ENCODE measurements at places on chromosomes 3 and 15.
A peak's percentile ranks its signal among the peaks of the same experiment; 100 is the strongest.

GRCh38 chr3:30696403-30696819 lies 90.0 kb downstream of the TGFBR2 start:
- DNase-seq, result no peak

DNA sequence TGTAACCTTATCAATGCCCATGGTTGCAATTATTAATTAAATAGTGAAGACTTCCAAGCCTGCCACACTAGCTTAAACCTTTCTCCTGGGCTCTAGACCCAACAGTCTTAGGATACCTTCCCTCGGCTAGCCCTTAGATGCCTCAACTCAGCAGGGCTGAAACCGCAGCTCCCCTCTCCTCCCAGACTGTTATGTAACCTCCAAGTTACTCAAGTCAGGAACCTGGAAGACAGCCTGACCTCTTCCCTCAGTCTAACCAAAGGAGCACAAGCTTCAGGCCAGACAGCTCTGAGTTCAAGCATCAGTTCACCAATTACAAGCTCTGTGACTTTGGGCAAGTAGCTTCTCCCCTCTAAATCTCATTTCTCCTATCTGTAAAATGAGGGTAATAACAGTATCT lies 70.5 kb upstream of the HACD2 start:
- no peak for DNase-seq

DNA sequence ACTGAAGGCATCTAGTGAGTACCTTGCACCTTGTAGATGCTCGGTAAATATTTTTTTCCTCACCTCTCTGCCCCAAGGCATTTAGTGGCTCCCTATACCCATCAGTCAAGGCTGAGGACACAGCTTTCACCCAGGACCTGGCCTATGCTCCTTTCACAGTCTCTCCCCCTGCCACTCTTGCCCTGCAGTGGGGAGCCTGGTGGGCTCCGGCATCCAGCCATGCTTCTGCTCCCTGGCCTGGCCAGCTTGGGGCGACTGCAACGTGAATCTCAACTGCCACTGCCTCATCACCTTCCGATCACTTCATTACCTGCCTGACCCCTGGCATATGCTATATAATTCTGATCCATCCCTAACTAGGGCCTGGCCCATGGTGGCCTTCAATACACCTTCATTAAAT lies 735 bp upstream of the CX3CR1 start:
- no peak for DNase-seq

DNA sequence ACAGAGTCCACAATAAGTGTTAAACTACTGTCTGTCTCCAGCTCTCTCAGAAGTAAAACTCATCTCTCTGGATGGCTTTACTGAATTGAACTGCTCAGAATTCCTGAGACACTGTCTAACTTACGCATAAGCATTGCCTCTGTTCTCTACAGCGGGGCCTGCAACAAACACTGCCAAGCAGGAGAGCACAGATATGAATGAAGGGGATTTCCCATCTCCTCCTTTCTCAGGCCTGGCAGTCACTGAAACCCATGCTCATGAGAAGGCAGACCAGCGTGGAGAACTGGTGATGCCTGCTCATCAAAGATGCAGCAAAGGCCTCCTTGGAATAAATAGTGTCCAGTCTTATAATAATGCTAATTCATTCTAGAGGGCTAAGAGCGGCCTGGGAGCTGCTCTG lies 10.3 kb downstream of the RASGRP1 start:
- DNase-seq, result peak; percentile 67

GRCh38 chr3:5645692-5646410 lies 458.3 kb downstream of the EDEM1 start:
- DNase-seq, result no peak

- no peak for DNase-seq
Measured at GRCh38 chr3:62214850-62215249, 158.5 kb downstream of the FEZF2 start.

DNA sequence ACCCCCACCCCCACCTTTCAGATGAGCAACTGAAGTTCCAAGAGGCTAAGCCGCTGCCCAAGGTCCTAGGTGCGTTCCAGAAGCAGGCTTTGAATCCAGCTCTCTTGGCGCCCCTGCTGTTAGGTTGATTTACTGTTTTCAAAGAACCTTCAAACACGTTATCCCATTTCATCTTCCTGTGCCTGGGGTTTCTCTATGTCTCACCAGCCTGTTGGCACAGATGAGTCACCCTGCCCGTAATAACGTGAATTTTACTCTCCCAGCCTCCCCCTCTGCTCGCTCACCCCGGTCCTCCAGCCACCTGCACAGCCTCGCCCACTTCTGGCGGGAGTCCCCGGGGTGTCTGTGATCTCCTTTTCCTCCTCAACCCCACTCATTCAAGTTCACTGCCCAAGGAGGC lies 13.0 kb upstream of the TSEN2 start:
- DNase-seq, result no peak

DNA sequence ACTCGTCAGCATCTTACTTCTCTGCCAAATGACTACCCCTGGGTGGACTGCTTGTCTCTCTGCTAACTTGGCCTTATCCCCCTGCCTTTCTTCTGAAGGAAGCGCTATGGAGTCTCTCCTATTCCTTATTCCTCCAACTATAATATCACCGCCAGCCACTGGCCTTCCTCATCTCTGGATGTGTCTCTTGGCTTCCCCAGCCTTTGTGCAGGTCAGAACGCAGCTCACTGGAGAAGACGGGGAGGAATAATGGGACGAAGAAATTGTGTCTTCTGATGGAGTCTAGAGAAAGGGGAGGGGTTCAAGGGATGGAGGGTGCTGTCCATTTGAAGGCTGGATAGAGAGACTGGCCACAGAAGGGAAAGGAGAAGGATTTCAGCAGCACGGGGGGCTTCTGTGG lies 16.9 kb downstream of the ITGA11 start:
- no peak for DNase-seq

GRCh38 chr3:56761887-56762651 lies 39.7 kb downstream of the ARHGEF3 start:
- peak; percentile 64 for DNase-seq

GRCh38 chr15:100693451-100693850 lies 91.1 kb downstream of the ASB7 start:
- DNase-seq, result no peak

DNA sequence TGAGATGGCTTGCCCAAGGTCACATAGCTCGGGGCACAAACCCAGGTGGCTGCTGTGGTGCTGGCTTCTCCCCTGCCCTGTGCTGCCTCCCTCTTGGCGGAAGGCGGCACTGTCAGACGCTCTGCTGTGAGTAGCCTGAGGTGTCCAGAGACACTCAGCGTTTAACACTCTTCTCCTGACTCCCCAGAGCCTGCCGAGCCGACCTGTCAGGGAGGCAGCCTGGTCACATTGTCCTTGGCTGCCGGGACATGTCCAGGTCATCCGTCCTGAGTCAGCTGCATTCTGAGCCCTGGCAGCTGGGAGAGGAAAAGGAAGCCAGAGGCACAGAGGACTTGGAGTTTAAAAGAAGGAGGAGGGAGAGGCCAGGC lies 4.7 kb downstream of the LMAN1L start:
- no peak for DNase-seq

GRCh38 chr3:124516333-124516732 lies 213.9 kb upstream of the UMPS start:
- no peak for DNase-seq

DNA sequence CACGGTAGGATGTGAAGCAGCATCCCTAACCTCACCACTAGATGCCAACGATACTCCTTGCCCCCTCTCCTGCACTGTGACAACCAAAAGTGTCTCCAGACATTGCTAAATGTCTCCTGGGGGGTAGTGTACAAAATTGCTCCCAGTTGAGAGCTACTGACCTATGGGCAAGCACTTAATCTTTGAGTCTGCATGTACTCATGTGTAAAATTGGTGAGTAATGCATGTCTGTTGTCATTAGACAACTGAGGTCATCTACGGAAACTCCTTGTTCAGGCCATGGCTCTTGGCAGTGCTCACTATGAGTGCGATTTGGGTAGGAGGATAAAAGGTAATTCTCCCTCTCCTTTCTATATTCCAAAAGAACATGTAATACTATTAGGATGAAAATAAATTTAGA lies 29.2 kb downstream of the PDHB start:
- DNase-seq, result peak; percentile 90

GRCh38 chr3:176787506-176787905 lies 409.8 kb downstream of the TBL1XR1 start:
- no peak for DNase-seq

- no peak for DNase-seq
Measured at GRCh38 chr3:32930161-32930560, 21.3 kb upstream of the CCR4 start.

DNA sequence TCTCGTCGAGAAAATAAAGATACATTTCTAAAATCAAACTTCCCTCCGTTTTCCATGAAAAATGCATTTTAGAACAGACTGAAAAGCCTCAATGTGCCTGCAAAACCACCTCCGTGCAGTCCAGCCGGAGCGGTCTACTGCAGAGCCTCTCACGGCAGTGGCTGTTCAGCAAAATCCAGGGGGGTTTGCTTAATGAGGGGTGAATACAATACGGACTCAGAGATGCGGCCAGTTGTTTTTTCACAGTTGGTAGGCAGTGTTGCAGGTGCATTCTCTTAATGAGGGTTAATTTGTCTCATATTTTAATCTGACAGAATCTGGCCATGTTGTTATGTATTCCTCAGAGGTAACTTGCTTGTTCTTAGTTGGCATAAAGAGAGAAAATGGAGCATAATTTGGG lies 223.0 kb downstream of the EBLN2 start:
- no peak for DNase-seq

GRCh38 chr3:195224156-195224979 lies 46.6 kb downstream of the XXYLT1 start:
- DNase-seq, result no peak

DNA sequence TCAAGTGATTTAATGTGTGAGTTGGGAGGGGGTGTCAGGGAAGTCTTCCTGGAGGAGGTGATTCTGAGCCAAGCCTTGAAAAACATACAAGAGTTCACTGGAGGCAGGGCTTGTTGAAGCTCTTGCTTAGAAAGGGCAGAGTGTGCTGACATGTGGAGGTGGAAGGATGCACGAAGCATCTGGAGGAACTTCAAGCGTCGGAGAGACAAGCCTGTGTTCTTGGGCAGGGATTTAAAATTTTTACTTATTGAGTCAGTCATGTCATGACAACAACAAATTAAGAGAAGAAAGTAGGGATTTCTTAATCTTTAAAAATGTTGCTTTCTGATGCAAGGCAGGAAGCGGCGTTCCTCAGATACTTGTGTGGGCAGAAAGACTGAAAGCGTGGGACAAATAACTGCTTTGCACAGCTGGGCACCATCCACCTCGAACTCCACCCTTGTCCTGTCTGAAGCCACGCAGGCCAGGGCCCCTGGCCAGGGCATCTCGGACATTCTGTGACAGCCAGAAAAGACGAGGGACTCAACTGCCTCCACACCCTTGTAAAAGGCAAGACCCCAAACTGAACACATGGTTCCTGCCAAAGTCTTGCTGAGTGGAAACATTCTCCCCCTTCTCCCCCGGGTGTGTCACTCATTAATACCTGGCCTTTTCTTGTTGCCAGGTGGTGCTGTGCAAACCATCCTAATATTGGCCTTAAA lies 6.9 kb upstream of the IL16 start:
- DNase-seq, result peak; percentile 86

DNA sequence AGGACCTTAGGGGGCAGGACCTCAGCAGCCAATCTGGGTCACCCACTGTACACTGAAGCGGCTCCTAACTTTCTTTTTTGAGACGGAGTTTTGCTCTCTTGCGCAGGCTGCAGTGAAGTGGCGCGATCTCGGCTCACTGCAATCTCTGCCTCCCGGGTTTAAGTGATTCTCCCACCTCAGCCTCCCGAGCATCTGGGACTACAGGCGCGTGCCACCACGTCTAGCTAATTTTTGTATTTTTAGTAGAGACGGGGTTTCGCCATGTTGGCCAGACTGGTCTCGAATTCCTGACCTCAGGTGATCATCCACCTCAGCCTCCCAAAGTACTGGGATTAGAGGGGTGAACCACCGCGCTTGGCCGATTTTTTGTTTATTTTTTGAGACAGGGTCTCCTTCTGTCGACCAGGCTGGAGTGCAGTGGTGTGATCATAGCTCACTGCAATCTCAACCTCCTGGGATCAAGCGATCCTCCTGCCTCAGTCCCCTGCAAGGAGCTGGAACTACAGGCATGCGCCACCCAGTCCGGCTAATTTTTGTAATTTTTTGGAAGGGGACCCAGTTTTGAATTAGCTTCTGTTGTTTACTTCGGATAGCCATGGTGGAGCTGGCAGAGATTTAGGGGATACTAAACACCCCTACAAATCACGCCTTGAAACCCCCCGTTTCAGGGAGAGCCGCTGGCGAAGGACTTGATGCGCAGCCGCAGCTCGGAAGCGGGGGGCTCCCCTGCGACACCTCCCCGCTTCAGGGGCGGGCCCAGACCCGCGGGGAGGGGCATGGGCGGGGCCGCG lies 1.5 kb upstream of the CLK3 start:
- DNase-seq, result no peak

DNA sequence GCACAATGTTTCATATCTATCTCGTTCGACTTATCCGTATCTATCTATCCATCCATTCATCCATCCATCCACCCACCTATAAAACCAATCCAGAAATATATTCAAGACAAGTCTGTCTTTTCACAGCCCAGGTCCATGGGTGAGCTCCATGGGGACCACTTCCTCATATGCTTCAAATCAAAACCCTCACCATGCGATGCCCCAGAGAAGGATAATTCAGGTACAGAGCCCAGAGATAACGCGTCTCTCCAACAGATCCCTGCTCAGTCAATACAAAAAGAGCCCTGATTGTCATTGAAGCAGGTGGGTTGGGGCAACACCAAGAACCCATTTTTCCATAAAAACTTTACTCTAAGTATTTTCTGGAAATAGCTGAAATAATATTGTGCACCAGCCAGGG lies 47.2 kb downstream of the PCSK6 start:
- no peak for DNase-seq

DNA sequence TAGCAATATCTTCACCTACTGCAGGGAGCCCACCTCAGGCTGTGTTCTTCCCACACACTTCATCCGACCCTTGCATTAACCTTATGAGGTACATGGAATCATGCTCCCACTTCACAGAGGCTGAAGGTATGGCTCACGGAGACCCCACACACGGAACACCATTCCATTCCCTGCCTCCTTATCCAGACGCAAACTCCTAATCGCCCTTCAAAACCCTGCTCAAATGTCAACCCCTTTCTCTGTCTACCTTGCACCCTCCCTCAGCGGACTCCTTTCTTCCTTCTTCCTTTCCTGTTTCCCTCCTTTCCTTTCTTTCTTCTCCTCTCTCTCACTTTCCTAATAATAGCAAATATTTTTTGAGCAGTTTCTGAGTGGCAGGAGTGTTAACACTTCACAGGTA lies 23.8 kb downstream of the IQSEC1 start:
- no peak for DNase-seq

DNA sequence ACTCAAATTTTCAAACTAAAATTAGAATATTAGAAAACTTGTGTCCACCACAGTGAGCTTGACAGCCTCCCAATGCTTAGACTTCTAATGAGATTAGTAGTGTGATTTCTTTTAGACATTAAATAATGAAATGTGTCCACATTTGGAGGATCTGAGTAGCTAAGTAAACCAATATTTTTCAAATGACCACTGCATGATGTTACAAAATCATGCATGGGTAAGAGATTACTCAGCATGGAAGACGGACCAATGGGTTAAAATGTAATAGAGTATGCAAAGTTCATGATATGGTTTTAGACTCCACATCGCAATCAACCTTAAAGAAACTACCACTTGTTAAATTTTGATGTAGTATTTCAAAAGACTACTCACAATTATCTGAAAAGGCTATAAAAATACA lies 130.6 kb downstream of the IMPG2 start:
- no peak for DNase-seq
